ENCODE measurements at places on chromosomes 4 and X.

DNA sequence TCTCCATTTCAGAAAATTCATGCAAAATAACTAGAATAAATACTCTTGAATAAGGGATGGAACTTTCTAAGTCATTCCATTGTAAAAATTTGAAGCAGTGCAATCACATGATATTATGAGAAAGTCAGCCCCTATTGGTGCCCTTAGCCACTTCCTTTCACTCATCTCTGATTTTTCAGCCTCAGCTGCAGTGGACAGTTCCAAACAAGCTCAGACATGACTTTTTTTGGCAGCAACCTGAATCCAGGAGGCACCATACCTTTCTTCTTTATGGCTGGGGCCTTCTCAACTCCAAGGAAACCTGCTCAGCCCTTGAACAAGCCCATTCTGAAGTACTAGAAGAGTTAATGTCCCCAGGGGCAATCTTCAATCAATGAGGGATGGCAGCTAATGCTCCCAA is 40.5 kb downstream of the MAPK10 start:
- no peak for DNase-seq

DNA sequence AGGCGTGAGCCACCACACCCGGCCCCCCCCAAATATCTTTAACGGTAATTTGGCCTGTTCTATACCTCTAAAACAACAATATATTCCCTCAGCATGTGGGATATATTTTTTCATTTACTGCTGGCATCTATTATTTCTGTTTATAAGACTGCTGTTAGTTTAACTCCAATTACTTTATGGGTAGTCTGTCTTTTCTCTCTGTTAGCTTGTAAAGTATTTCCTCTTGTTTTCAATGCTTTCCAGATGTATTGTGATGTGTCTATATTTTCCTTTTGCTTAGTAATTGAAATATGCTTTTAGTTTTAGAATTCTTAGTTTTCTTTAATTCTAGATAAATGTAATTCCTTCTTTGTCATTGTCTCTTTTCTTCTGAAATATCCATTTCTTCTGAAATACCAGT is 445.8 kb downstream of the ANKRD50 start:
- DNase-seq = no peak

DNA sequence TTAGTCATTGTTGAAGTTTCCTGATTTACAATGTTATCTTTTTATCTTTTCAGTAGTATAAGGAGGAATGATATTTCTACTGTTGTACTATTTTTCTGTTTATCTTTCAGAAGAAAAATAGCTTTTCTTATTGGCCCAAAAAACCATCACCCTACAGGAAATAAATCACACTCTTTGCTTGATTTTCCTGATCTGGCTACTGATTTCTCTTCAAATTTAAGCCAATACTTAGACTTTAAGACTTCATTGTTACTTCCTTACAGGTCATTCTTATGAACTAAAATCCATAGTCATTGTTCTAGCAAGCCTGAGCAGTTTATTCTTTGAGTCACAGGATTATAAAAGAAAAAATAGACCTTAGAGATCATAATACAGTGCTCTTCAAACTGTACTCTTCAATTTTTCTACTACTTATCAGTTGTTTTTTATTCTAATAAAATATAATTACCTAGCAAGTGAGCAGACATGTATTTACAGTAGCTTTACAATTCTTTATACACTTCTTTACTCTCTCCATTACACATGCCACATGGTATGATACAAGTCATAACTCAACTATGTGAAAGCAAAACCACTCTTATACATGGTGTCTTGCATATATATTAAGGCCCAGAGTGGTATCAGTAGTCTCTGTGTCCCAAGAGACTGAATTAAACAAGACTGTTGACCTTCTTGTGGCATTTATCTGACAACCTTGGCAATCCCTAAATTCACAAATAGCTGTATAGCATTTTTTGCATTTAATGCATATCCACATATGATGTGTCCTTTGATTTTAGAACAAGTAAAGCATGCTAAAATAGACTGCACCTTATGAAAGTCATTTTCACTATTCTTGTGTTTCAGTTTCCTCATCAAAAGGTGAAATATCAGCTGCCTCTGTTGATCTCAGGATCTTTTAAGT is 47.9 kb downstream of the TET2 start:
- DNase-seq = no peak

GRCh38 chr4:143986180-143986579 is 33.0 kb downstream of the GYPB start:
- no peak for DNase-seq

DNA sequence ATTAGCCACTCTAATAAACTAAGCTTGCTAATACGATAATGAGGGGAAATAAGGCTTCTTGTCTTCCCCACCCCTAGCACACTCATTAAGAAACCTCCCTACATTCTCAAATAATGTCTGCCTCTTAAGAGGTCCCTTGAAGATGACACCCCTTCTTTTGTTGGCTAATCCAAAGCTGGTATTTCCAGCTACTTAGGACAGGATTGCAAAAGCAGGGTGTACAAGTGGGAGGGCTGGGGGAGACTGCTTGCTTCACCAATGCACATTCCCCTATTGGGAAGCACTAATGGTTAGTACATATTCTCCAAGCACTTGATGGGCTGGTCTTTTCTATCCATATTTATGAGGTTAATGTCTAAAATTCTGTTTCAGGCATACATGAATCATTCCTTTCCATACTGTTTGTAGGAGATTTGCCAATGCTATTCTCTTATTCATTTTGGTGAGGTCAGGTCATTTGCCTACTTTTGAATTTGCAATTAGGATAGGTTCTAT is 16.8 kb upstream of the TIMM8A start:
- DNase-seq = no peak

GRCh38 chr4:123423819-123424218 is 27.2 kb downstream of the SPRY1 start:
- no peak for DNase-seq

GRCh38 chrX:44344687-44345086 is 1.2 kb upstream of the EFHC2 start:
- peak; percentile 38 for DNase-seq

DNA sequence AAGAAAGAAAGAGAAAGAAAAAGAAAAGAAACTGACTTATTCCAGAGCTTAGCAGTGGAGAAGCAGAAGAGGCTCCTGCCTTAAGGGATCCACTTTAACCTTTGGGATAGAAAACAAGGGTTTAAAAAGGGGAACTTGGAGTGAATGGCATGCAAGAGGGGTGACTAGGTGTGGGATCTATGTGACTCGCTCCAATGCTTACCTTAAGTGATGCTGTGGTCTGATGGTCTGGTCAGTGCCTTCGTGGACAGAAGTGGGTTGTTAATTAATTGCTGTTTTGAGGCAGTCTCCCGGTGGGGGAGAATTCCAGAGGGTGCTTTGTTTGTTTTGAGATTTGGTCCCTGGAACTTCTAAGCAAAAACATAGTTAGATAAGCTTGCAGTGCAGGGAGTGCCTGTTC is 21.1 kb upstream of the RHOXF1 start:
- no peak for DNase-seq
